Activated CD4-positive, alpha-beta T cell treated with anti-CD3 and anti-CD28 coated beads, Interleukin-2, amount 50 U/mL, for 4 hours (primary cell): ENCODE measurements at places on chromosomes 12 and 14.
A peak's percentile ranks its signal among the peaks of the same experiment; 100 is the strongest.

DNA sequence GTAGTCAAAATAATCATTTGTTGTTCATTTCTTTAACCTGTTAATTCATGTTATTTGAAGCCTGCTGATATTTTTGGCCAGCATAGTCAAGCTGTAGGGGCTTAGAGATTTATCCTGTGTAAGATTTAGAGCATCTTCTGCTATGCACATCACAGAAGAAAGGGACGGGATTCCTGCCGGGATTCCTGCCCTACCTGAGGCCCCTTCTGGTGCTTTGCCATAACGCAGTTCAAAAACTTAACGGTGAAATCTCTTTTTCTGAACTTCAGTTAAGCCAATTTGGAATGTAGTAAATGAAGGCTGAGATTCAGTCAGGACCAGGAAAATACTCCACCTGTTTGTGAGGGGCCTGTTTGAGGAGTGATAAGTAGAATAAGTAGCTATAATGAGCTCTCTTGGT is 50.7 kb upstream of the TMEM260 start:
- DNase-seq, result no peak

DNA sequence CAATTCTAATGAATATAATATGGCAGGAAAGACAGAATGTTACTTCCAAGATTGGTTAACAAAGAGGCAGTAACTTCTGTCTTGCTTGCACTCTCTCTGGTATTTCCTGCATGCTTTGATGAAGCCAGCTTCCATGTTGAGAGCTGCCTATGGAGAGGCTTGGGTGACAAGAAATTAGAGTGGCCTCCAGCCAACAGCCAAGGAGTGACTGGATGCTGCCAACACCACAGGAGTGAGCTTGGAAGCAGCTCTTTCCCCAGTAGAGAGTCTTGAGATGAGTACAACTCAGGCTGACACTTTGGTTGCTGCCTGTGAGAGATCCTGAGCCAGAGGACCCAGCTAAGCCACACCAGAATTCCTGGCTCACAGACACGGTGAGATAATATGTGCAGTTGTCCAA is 183.1 kb downstream of the RMST start:
- DNase-seq, result no peak

GRCh38 chr12:68364893-68365725 is 32.9 kb upstream of the MDM1 start:
- peak; percentile 67 for DNase-seq

GRCh38 chr12:108099073-108099472 is 30.0 kb upstream of the WSCD2 start:
- DNase-seq, result no peak

GRCh38 chr14:89251061-89251460 is 166.0 kb downstream of the FOXN3 start:
- DNase-seq, result no peak
